ENCODE measurements at places on chromosomes 16 and 17.

GRCh38 chr16:48846277-48846676 lies 236.3 kb upstream of the N4BP1 start:
- no peak for DNase-seq

- no peak for DNase-seq
Measured at GRCh38 chr17:4599505-4600281, 15.4 kb downstream of the SMTNL2 start.

- DNase-seq, result no peak
Measured at GRCh38 chr16:72894293-72895151, 153.4 kb downstream of the ZFHX3 start.

DNA sequence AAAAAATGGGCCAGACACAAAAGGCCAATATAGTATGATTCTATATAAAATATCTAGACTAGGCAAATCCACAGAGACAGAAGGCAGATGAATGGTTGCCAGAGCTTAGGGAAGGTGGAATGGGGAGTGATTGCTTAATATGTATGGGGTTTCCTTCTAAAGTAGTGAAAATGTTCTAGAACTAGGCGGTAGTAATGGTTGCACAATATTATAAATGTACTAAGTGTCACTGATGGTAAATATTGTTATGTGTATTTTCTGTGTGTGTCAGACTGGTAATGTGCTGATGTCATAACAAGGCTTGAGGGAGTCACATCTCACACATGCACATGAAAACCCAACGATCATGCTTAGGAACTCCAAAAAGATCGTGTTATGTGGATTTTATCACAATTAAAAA lies 106.9 kb upstream of the SIAH1 start:
- peak; percentile 74 for DNase-seq

DNA sequence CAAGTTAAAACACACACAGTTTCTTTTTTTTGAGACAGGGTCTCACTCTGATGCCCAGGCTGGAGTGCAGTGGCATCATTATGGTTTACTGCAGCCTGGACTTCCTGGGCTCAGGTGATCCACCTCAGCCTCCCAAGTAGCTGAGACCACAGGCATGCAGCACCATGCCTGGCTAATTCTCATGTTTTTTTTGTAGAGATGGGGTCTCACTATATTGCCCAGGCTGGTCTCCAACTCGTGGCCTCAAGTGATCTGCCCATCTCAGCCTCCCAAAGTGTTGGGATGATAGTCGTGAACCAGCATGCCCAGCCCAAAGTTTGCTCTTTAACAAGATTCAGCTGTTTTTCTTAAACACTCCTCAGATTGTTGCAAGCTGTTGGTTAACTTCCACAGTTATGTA lies 39.0 kb downstream of the PRPSAP2 start:
- no peak for DNase-seq

DNA sequence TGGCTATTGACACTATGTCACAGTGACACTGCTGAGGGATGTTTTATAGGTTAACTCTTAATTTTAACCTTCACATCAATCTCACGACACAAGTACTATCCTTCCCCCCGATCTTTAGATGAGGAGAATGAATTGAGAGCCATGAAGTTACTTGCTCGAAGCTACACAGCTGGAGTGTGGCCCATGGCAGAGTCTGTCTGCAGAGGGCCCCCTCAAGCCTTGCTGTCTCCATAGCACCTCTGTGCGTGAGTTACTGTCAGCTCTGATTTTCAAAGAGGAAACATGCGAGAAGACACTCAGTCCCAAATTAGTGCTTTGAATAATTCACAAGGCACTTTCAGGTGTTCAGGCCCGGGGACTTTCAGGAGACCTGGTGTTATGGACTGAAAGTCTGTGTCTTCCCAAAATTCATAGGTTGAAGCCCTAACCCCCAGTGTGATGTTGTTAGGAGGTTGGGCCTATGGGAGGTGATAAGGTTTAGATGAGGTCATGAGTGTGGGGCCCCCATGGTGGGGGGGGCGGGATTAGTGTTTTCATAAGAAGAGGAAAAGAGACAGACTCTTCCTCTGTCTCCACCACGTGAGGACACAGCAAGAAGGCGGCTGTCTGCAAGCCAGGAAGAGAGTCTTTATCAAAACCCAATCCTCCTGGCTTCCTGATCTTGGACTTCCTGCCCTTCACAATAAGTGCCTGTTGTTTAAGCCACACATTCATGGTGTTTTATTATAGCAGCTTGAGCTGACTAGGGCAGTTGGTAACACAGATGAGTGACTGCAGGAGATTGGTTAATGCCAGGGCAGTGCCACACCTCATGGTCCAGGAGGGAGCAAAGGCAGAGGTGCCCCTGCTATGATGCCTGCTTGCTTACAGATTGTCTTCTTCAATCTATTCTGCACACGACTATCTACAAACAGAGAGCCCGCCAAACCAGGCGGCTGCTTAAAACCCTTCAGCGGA lies 281.8 kb downstream of the HAPSTR1 start:
- no peak for DNase-seq

GRCh38 chr17:5913032-5913531 lies 157.1 kb upstream of the WSCD1 start:
- no peak for DNase-seq

DNA sequence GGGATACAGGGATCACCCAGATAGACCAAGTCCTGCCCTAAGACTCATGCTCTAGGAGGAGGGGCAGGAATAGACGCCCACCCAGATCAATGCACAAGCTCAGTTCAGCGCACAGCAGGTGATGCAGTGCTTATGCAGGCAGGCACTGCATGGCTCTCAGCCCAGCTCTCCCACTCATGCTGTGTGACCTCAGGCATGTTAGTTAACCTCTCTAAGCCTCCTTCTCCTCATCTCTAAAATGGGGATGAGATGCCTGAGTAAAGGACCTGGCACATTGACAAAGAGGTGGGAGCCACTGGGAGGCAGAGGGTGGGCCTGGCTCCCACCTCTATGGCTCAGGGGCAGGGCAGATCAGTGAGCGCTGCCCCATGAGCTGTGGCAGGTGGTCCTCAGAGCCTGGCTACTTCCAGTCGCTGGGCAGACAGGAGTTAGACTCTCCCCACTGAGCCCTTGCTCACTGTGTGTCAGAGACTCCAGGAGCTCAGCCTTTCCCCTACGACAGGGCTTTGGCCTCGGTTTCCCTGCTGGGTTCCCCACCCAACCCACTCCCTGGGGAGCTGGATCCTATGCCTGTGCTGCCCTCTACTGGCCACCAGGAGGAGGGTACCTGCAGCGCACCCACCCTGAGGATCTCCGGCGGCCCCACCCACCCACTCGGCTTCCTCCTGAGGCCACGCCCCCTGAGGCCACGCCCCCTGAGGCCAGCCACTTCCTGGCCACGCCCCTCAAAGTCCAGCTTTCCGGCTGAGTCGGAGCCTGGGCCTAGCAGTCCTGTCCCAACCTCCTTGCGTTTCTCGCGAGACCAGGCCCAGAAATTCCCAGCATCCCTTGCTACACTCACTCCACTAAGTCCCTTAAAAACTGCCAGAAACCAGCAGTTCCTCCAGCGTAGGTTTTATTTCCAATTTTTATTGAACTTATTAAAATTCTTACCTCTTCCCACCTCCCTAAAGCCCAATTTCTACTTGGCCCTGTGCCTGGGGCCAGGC lies 196.1 kb downstream of the GSG1L start:
- peak; percentile 48 for DNase-seq

DNA sequence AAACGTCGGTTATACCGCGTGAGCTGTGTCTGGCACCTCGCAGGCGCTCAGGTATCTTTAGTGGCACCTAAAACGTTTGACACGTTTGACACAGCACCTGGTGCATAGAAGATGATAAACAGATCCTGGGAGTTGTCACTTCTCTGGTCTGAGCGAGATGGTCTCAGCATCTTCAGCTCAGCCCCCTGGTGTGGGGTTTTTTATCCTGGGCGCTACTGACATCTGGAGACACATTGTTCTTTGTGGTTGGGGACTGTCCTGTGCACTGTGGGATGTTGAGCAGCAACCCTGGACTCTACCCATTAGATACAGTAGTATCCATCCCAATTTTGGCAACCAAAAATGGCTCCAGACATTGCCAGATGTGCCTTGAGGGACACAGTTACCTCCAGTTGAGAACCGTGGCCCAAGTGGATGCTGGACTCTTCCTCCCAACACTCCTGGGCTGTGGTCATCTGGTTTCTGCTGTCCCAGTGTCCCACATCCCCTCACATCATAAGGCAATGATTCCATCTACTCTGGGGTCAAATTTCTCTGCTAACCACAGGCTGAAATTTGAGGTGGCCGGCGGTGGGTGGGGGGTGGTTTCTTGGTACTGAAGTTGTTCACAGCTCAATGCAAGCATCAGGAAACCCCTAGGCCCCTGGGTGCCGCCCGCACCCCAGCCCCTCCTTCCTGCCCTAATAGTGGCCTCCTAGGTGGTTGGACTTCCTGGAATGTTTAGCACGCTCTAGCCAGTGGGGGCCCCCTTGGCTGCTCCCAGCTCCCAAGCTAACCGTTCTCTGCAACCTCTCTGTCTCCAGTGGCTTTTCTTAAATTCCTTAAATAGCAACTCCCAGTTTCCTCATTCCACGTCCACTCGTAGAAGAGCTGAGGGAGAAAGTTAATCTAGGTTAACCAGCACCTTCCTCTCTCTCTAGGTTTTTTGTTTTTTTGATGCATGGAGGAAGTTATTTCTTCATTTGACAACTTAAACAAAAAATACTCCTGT lies 124.8 kb downstream of the ABCC1 start:
- peak; percentile 17 for DNase-seq

- peak; percentile 91 for DNase-seq
Measured at GRCh38 chr16:67170168-67170948, at the start of gene NOL3. Gene NOL3 (plus strand): TSS chr16:67170538.

DNA sequence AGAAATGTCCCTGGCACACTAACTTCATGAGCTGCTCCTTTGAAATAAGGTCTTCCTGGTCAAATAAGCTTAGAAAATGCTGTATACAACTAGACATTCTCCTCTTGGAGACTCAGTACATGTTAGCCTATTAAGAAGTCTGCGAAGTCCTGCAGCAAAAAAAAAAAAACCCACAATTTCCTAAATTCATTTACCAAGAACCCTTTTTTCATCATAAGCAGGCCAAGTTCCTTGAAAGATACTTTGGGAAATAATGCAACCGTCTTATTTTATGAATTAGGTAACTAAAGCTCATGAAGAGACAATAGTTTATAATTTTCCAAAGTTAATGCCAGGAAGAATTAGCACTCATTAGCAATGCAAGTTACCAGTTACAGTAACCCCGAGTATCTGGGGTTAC lies 49.0 kb upstream of the HAS3 start:
- DNase-seq, result peak; percentile 79

- DNase-seq, result no peak
Measured at GRCh38 chr17:17303847-17304490, 796 bp downstream of the NT5M start.
